ENCODE measurements at places on chromosomes 4 and X. TPM values are rescaled to one million over a fixed set of nuclear protein-coding genes. Genes with fewer than 3 reads are reported as not detected.

The METTL14 gene
- 23.1 TPM for total RNA-seq

The SEPTIN6 gene
- 13.7 TPM for total RNA-seq

DNA sequence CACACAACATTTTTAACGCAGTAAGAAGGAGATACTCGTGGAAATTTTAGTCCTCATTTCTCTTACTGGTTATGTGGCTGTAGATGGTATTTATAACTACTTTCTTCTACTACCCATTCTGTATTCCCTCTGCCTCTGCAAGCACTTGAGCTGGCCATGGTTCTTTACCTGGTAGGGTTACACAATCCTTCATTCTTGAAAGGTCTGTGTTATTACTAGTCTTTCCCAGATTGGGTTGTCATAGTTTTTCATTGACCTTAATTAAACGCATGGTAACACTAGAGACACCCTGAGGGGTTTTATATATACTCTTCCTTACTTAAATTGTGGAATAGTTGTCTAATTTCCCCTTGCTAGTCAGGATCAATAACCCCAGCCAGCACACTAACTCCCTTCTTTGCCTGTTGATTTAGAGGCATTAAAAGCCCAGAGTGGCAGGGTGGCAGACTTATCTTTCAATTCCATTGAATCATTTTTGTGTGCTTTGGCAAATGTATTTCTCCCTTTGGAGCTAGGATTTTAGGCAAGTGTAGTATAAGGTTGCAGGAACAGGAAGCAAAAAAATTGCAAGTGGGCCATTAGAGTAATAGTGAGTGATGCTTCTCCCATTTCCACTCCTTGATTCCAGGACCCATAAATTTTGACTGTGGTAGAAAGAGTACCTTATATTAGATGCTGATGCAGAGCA, 113.6 kb upstream of the EMCN start:
- DNase-seq, result no peak

DNA sequence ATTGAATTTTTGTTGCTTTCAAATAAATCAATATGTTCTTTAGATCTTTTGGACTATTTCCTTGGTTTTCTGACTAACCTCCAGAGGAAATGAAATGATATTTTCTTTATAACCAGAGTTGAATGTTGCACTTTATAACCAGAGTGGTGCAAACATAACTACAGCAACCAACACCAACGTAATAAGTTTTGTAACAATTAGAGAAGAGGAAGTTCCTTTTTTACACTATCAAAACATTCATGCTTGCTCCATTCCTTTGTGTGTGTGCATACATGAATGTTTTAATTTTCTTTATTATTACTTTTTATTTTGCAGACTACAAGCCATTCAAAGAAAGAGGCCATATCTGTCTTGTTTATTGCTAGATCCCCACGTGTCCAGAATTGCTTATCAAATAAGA, 193.0 kb upstream of the PPP3CA start:
- DNase-seq, result no peak

- DNase-seq, result no peak
These were observed 66.8 kb downstream of the RAPGEF2 start for GRCh38 chr4:159169404-159170302.

GRCh38 chr4:72283357-72283756, 251.6 kb downstream of the NPFFR2 start:
- no peak for DNase-seq

GRCh38 chr4:7201420-7202305, 9.3 kb downstream of the SORCS2 start:
- DNase-seq, result no peak

All from left lobe of liver (tissue), 2 donors.